ENCODE measurements at places on chromosomes 16 and 17. TPM values are rescaled to one million over a fixed set of nuclear protein-coding genes. Genes with fewer than 3 reads are reported as not detected.

GRCh38 chr17:59004338-59005111 lies 102.2 kb downstream of the TRIM37 start:
- peaks cover 9% of the 10 kb centered on the region for H3K4me1 ChIP-seq
- H3K4me3 ChIP-seq: no peak overlapping the region
- no peaks in the 10 kb centered on the region for H3K27me3 ChIP-seq
- peaks cover 13% of the 10 kb centered on the region for H3K36me3 ChIP-seq

DNA sequence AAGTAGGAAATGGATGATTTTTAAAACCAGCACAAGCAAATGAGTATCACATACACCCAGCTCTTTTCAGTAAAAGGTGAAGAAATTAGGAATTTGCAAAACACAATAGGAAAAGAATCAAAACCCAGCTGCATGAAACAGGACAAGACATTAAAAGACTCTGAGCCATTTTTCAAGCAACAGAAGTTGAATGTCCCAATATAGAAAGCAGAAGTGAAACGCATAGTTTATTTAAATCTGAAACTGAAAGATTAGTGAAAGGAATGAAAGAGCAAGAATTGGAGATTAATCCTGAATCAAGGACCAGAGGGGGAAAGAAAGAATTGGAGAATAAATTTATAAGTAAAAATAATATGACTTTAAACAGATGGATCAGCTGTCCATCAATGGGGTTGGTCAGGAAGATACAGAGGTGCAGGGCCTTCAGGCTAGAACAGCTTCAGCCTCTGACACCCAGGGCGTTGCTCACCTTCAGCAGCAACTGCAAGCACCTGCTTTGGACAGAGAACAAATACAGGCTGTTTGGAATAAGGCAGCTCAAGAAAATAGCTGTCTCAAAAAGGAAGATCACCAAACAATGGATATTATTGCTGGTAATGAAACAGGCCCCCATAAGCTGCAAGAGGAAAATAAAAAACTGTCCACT lies 3.9 kb upstream of the ARHGAP17 start:
- no peak for DNase-seq
- no peaks in the 10 kb centered on the region for H3K36me3 ChIP-seq
- H3K4me3 ChIP-seq: peak overlapping the region; percentile 24
- no peaks in the 10 kb centered on the region for H3K27me3 ChIP-seq
- H3K27ac ChIP-seq: no peak overlapping the region
- H3K4me1 ChIP-seq: peaks cover 32% of the 10 kb centered on the region

DNA sequence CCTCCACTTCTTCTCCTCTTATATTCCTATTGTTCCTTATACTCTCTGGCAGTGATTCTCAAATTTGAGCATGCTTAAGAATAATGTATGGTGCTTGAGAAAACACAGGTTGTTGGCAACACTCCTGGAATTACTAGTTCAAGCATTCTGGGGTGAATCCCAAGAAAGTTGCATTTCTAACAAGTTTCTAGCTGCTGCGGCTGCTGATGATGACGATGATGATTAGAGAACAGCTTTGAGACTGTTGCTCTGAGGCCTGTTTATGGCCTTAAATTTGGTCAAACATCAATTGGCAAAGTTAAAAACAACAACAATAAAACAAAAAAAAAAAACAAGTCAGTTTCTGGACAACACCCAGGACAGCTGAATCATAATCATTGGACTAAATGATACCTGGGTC lies 961.9 kb downstream of the CDH11 start:
- no peaks in the 10 kb centered on the region for H3K4me1 ChIP-seq
- H3K27ac ChIP-seq: no peak overlapping the region
- no peak for DNase-seq
- H3K27me3 ChIP-seq: no peaks in the 10 kb centered on the region
- no peak overlapping the region for H3K4me3 ChIP-seq
- no peaks in the 10 kb centered on the region for H3K36me3 ChIP-seq

DNA sequence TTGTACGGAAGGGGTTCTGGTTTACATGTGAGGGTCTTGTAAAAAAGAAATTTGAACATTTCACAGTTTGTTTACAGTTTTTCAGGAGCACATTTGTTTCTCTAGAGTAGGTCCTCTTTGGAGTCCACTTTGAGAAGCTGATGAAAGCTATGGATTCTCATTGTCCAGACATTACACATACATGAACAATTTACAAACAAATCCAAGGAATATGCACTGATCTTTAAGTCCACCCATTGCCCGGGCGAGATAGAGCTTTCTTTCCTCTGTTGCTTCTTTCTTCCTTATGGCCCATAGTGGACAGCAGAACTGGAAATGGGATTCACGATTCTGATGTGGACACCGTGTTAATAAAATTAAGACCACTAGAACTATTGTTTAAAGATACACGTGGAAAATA lies 1.9 kb downstream of the DCAF7 start:
- peaks cover 42% of the 10 kb centered on the region for H3K4me1 ChIP-seq
- no peak for DNase-seq
- peak overlapping the region; percentile 89 for H3K4me3 ChIP-seq

DNA sequence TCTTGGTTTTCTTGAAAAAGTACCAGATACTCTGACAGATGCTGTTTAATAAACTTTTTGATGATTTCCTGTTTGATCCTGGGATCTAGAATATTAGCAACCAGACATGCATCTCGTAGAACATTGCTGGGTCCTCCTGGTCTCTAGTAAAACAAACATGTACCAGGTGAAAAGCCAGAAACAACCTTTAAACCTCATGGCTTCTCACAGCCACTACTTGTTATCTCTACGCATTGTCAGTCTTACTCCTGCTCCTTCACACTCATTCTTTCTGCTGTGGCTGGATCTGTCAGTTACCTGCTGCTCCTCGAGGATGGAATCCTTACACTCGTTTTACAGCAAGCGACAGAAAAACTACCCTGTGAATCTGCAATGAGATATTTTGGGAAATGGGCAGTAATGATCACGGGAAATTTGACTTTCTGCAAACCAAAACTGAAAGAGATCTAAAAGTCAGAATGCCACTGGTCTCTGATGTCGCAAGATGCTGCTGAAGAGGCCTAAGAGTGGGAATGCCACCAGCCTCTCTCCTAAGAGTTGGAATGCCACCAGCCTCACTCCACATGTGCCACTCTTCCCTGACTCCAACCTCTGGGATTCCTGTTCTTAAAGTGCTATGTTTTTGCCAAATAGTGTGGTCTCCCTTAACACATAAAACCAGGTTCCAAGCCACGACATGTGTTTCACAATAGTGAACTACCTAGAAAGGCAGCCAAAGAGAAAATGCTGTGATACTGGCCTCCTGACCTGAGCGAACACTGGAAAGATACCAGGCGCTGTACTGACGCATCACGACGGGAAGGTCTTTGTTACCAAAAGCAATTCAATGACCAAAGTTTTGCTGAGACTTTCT lies 86.3 kb downstream of the VPS53 start:
- no peaks in the 10 kb centered on the region for H3K4me1 ChIP-seq
- no peak for DNase-seq
- no peaks in the 10 kb centered on the region for H3K27me3 ChIP-seq
- H3K27ac ChIP-seq: no peak overlapping the region

- no peaks in the 10 kb centered on the region for H3K27me3 ChIP-seq
- H3K4me3 ChIP-seq: peak overlapping the region; percentile 93
- DNase-seq: peak; percentile 38
- peaks cover 39% of the 10 kb centered on the region for H3K4me1 ChIP-seq
- peak overlapping the region; percentile 32 for H3K27ac ChIP-seq
These were observed 1.7 kb upstream of the MRPL12 start for GRCh38 chr17:81701288-81702071.

GRCh38 chr17:74712756-74713155 lies at the start of gene CD300LF:
CD300LF (minus strand) TSS chr17:74712923; CDS start chr17:74712866, 57 bp downstream.
- H3K27me3 ChIP-seq: peaks cover 4% of the 10 kb centered on the region
- H3K36me3 ChIP-seq: no peaks in the 10 kb centered on the region
- DNase-seq: no peak
- H3K27ac ChIP-seq: no peak within 1 kb of the TSS

GRCh38 chr17:40110026-40110845 lies 9.8 kb upstream of the NR1D1 start:
- H3K36me3 ChIP-seq: no peaks in the 10 kb centered on the region
- H3K27me3 ChIP-seq: no peaks in the 10 kb centered on the region
- H3K4me1 ChIP-seq: peaks cover 88% of the 10 kb centered on the region
- no peak for DNase-seq
- no peak overlapping the region for H3K4me3 ChIP-seq
- H3K27ac ChIP-seq: peak overlapping the region; percentile 37

- H3K4me3 ChIP-seq: no peak overlapping the region
- no peaks in the 10 kb centered on the region for H3K4me1 ChIP-seq
- H3K27ac ChIP-seq: no peak overlapping the region
- H3K27me3 ChIP-seq: no peaks in the 10 kb centered on the region
These were observed 190.6 kb upstream of the HS3ST3A1 start for GRCh38 chr17:13792314-13792713.

GRCh38 chr16:88650749-88651275 lies at the start of gene CYBA:
CYBA (minus strand) TSS chr16:88651053; CDS start chr16:88651013, 40 bp downstream.
- DNase-seq: peak; percentile 77
- H3K27ac ChIP-seq: peak within 1 kb of the TSS; percentile 94
- peaks cover 56% of the 10 kb centered on the region for H3K4me1 ChIP-seq
- H3K27me3 ChIP-seq: no peaks in the 10 kb centered on the region
- H3K36me3 ChIP-seq: peaks cover 30% of the 10 kb centered on the region
- peak within 1 kb of the TSS; percentile 96 for H3K4me3 ChIP-seq

- no peak for DNase-seq
- H3K27ac ChIP-seq: no peak overlapping the region
- H3K27me3 ChIP-seq: peaks cover 17% of the 10 kb centered on the region
- peaks cover 7% of the 10 kb centered on the region for H3K4me1 ChIP-seq
- H3K36me3 ChIP-seq: no peaks in the 10 kb centered on the region
- no peak overlapping the region for H3K4me3 ChIP-seq
These were observed 663 bp downstream of the PRR35 start for GRCh38 chr16:560701-561412.

GRCh38 chr17:69227541-69227940 lies 1.1 kb downstream of the ABCA10 start:
- no peak overlapping the region for H3K27ac ChIP-seq
- H3K36me3 ChIP-seq: no peaks in the 10 kb centered on the region
- no peaks in the 10 kb centered on the region for H3K27me3 ChIP-seq
- no peak overlapping the region for H3K4me3 ChIP-seq

DNA sequence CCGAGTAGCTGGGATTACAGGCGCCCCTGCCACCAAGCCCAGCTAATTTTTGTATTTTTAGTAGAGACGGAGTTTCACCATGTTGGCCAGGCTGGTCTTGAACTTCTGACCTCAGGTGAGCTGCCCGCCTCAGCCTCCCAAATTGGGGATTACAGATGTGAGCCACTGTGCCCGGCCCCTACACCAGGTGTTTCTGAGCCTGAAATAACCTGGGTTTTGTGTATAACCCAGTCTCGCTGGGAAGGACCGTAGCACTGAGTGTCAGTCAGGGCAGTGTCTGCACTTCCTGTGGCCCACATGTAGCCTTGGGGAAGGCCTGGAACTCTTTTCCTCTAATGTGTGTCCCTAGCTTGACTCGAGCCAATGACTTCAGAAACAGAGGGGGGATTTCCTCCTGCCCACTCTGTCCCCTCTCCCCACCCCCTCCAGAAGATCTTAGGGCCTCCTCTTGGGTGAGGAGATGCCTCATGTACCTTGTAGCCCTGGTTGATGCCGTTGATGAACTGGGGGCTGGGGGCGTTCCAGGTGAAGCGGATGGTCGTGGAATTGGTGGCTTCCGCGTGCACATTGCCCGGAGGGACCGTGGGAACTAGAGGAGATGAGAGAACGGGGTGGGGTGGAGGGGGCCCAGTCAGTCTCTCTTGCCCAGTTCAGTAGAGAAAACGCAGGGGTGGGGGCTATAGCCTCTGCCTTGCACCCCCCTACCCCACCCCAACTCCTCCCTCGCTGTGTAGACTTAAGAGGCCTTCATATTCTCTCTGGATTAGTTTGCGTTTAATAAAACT lies 102.6 kb upstream of the CDC42EP4 start:
- no peaks in the 10 kb centered on the region for H3K27me3 ChIP-seq
- no peak overlapping the region for H3K4me3 ChIP-seq
- no peaks in the 10 kb centered on the region for H3K36me3 ChIP-seq
- no peak for DNase-seq

DNA sequence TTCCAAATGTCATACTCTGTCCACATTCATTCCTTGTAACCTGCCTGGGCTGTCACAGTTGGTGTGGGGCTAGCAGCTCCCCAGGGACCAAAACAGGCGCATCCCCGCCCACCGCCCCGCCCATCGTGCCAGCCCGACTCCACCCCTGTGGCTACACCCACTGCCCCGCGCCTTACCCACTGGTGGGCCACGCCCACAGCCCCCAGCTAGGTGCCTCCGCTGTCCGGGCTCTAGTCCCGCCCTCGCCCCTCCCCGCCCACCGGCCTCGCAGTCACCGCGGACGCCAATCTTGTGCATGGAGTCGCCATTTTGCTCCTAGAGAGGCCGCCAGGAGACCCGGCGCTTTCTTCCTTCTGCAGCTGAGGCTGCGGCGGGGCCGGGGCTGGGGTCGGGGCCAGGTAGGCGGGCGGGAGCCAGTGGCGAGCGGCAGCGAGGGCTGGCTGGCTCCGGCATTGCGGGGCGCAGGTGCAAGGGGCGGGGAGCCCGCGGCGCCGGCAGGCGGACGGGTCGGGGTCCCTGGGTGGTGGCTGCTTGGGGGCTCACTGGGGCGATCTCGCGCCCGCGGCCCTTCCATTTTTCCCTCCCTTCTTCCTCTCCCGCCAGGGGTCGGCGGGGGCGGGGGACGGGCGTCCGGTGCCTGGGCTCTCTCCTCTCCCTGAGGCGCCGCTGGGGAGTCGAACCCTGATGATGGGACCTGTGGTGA lies at the start of gene PRPSAP2:
TSS of gene PRPSAP2 (plus strand) at position 268 of the 703 bp plus-strand sequence. CDS start 7,703 bp downstream, outside the sequence.
- H3K4me1 ChIP-seq: peaks cover 56% of the 10 kb centered on the region
- peak within 1 kb of the TSS; percentile 48 for H3K27ac ChIP-seq
- H3K36me3 ChIP-seq: no peaks in the 10 kb centered on the region
- peak; percentile 93 for DNase-seq
- no peaks in the 10 kb centered on the region for H3K27me3 ChIP-seq

- H3K4me3 ChIP-seq: peak overlapping the region; percentile 59
- no peak for DNase-seq
- H3K27ac ChIP-seq: no peak overlapping the region
- peaks cover 12% of the 10 kb centered on the region for H3K36me3 ChIP-seq
- H3K27me3 ChIP-seq: no peaks in the 10 kb centered on the region
These were observed 1.4 kb downstream of the LGALS3BP start for GRCh38 chr17:78977997-78978973.

DNA sequence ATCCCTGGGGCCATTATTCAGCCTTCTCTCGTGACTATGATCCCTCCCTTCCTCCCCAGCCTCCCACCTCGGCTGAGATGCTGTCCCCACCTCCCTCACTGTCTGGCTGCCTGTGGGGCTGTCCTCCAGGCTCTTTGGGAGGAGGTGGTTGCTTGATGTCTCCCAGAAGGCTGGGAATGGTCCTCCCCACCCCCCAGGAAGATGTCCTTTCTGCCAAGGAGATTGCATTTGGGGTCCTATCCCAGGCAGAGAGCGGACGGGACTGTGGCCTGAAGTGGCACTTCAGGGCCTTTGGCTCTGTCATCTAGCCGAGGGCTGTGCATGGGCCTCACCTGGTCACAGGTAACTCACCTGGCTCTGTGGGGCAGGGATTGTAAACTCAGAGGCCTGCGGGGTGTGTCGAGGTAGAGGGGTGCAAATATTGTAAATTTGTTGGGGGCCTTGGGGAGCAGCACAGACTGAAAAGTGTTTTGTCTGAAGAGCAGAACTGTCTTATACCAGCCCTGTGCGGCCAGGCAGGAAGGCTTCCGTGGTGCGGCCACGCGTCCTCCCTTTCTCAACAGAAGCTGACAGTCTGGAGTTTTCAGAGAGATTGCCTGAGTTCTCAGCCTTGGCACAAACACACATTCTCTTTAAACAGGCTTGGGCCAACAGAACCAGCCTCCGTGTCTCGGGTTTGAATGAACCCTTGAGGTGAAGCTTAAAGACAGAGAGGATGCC lies 177.9 kb downstream of the SEC14L1 start:
- no peak overlapping the region for H3K27ac ChIP-seq
- no peaks in the 10 kb centered on the region for H3K36me3 ChIP-seq
- no peaks in the 10 kb centered on the region for H3K27me3 ChIP-seq

HOXB1 gene
- total RNA-seq: not detected

PLA2G10 gene
- total RNA-seq: not detected

MEIOB gene
- not detected for total RNA-seq

SDR42E1 gene
- 4.5 TPM for total RNA-seq

TP53TG3B gene
- total RNA-seq: not detected

SPATA32 gene
- total RNA-seq: 0.27 TPM

All from CD4-positive, alpha-beta T cell (primary cell).